Stimulated activated CD8-positive, alpha-beta memory T cell treated with anti-CD3 and anti-CD28 coated beads, Interleukin-2, amount 100 ng/mL, for 48 hours (primary cell): ENCODE measurements at places on chromosomes 5 and 9.

- no peak for DNase-seq
These were observed 9.2 kb downstream of the LHX2 start for GRCh38 chr9:124020520-124021384.

- no peak for DNase-seq
These were observed 5.7 kb downstream of the AGGF1 start for GRCh38 chr5:77035950-77036349.

GRCh38 chr9:16527573-16527972 lies 342.9 kb downstream of the BNC2 start:
- no peak for DNase-seq

DNA sequence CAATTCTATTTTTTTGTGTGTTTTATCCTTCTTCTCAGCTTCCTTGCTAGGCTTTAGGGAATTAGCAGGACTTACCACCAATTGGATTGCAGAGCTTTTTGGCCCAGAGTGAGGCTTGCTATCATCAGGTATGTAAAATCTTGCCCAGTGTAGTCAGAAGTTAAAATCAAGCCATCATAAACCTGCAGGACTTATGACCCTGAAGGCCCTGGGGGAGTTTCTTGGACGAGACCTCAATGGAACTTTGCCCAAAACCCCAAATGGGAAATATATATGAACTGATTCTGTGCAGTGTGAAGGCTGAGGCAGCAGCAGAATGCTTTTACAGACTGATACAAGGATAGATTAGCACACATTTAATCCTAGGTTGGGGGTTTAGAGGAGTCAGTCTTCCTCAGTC lies 287.0 kb downstream of the SH3GL2 start:
- DNase-seq: no peak

DNA sequence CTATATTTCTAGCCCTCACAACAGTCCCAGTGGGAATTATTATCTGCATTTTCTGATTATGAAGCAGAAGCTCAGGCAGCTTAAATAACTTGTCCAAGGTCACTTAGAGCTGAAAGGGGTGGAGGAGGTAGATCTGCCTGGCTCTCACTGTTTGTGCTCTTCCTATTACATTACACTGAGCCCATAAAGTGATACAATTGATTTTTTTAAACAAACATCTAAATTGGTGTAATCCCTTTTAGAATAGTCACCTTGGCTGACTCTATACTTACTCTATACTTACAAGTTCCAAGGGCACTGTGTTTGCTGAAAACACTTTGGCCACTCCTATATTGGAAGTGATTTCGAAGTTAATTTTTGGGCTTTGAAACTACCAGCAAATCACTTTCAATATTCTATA lies 144.7 kb downstream of the APBA1 start:
- no peak for DNase-seq

GRCh38 chr9:131732636-131733289 lies 7.1 kb downstream of the RAPGEF1 start:
- no peak for DNase-seq

- DNase-seq: no peak
These were observed 1504.6 kb upstream of the WWC1 start for GRCh38 chr5:166786889-166787288.

GRCh38 chr9:137669261-137669672 lies 50.5 kb downstream of the EHMT1 start:
- no peak for DNase-seq

GRCh38 chr9:95007226-95007869 lies 280.8 kb downstream of the AOPEP start:
- no peak for DNase-seq

- no peak for DNase-seq
These were observed 1.1 kb downstream of the CTNND2 start for GRCh38 chr5:11903121-11903613.

DNA sequence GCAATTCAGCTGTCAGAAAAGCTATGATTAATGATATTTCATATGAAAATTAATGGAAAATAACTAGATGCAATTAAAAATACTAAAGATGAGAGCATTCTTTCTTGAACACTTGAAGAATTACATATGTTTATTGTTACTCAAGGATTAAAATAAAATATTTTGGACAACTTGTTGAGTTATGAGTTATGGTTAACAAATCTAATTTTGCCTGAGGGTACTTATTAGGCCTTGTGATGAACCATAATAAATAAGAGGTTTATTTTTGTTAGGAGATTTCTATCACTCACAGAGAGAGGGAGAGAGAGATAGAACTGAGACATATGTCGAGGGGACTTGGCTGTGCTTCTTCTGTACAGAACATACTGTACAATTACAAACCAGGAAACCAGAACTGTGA lies 183.7 kb downstream of the ISL1 start:
- no peak for DNase-seq

DNA sequence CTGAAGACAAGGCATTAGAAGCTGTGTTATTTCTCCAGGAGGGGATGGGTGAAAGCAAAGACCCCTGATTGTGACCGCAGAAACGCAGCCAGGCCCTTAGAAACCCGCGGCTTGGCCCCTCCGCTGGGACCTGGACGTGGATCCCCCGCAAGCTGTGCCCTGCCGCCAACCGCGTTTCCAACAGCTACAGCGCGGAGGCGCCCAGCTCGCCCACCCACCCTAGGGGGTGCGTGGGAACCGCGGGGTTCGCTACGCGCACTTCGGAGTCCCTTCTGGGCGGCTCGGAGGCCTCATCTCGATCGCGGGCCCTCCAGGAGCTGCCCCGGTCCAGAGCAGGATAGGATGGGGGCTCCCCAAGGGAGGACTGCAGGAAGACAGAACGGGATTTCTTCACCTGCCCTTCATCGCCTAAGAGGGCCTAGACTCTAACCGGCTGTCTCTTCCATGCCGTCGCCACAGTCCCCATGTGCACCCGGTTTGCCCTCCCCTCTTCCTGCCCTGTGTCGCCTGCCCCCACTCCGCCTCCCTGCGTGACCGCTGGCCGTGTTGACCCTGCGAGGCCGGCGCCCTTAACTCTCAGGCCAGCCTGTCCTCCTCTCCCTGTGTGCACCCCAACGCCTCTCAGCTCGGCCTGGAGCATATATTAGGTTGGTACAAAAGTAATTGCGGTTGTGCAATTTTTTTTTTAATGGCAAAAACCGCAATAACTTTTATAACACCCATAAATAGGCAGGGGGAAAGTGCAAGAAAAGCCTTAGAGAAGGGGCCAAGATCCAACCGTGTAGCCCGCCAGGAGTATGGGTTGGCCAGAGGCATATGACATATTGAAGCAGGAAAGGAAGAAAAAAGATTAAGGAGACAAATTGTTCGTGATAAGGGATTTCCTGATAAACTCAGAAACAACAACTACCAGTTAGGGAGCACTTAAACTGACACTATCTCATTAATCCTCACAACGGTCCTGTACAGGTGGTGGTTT lies 68.1 kb upstream of the FREM1 start:
- no peak for DNase-seq

DNA sequence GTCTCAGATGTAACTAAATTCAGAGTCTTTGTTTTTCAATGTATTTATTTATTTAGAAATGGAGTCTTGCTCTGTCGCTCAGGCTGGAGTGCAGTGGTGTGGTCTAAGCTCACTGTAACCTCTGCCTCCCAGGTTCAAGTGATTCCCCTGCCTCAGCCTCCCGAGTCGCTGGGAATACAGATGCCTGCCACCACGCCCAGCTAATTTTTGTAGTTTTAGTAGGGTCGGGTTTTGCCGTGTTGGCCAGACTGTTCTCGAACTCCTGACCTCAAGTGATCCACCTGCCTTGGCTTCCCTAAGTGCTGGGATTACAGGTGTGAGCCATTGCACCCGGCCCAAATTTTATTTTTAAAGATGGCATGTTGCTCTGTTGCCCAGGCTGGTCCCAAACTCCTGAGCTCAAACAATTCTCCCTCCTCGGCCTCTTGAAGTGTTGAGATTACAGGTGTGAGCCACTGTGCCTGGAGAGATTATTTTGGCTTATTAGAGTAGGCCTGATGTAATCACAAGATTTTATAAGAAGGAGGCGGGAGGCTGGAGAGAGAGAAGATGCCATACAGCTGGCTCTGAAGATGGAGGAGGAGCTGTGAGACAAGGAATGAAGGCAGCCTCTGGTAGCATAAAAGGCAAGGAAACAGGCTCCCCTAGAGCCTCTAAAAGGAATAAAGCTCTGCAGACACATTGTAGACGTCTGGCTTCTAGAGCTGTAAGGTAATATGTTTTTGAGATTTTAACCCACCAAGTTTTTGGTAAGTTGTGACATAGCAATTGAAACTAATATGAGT lies 12.9 kb upstream of the KLF9 start:
- DNase-seq: no peak

GRCh38 chr5:168872246-168872645 lies 293.1 kb upstream of the PANK3 start:
- DNase-seq: no peak

DNA sequence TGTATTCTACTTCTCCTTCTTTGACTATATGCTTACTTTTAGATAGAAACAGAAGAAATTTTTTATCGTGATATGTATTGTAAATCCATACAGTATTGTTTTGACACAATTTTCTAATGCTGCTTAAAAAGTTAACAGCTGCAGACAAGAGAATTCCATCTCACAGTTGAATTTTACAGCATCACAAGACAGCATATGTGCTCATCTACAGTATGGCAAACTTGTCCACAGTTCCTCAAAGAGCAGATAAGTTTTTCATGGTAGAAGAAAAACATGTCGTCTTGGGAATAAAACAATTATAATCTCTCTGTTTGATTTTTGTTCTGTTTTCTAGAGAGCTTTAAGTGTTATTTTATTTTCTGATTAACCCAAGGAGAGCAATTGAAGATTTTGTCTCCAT lies 438.5 kb upstream of the NUDT12 start:
- no peak for DNase-seq

GRCh38 chr9:128911529-128912035 lies 9.2 kb upstream of the PHYHD1 start:
- no peak for DNase-seq

DNA sequence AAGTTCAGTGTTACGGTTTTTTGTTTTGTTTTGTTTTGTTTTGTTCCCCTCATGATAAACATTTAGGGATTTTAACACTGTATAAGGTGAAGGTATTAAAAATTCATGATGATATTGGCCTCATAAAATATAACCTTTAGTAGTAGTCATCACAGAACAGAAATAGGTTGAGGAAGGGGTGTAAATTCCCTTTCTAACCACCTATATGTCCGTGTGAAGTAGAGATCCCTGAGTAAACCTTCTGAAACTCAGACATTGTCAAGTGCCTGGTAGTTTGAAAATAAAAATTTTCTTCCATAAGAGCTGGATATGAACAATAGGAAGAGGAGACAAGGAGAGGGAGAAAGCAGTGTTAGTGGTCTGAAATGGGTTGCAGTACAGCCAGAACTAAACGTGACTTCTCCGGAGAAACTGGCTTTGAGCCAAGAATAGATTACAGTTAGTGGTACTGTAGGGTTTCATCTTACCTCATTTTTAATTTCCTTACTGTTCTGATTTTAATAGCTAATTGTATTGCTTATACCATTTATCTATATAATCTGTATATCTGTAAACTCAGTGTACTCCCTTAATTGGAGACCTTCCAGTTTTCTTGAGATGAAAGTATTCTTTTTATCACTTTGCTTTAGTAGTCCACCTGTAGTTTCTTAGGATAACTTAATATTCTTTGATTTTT lies 18.3 kb downstream of the UGCG start:
- DNase-seq: no peak

- DNase-seq: no peak
These were observed 348.2 kb downstream of the IRX1 start for GRCh38 chr5:3943859-3944258.

- no peak for DNase-seq
These were observed 28.2 kb downstream of the ABCA1 start for GRCh38 chr9:104899759-104900247.

DNA sequence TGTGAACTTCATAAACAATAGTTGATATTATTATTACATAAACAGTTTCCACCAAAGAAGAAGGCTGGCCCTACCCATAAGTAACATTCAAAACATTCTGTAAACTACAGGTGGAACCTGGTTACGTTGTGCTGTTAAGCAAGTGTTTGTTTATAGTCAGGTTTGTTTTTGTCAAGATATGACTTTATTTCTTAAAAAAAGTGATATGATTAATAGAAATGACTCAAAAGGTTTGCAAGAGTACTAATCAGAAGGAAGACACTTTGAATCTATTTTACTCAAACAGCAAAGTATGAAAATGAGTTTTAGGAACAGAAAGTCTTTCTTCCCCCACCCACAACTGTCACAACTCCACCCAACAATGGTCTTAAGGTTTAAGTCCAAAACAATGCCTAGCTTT lies 220.8 kb downstream of the PLK2 start:
- no peak for DNase-seq

GRCh38 chr5:83857341-83857740 lies 136.7 kb upstream of the HAPLN1 start:
- no peak for DNase-seq

GRCh38 chr5:56123531-56124243 lies 109.4 kb downstream of the ANKRD55 start:
- DNase-seq: no peak

- DNase-seq: no peak
These were observed 59.3 kb downstream of the SLC46A2 start for GRCh38 chr9:112831281-112831851.

DNA sequence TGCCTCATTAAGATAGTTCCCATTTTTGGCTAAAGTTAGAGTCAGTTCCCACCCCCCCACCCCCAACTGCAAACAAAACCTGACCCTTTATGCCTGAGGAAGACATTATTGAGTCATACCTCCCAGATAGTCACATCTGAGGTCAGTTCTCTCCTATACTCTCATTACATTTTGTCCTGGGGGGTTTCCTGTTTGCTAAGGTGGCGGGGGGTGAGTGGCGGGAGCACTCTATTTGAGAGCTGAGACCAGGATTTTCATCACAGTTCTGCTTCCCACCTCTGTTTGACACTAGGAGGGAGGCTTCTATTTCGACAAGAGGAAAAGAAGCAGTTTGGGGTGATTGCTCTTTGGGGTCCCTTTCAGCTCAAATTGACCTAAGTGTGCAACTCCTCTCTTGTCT lies 59.4 kb upstream of the ICE1 start:
- no peak for DNase-seq

- DNase-seq: no peak
These were observed 171.7 kb downstream of the TTLL11 start for GRCh38 chr9:121921444-121921843.

GRCh38 chr9:110048976-110049698 lies 158.8 kb downstream of the C9orf152 start:
- no peak for DNase-seq

DNA sequence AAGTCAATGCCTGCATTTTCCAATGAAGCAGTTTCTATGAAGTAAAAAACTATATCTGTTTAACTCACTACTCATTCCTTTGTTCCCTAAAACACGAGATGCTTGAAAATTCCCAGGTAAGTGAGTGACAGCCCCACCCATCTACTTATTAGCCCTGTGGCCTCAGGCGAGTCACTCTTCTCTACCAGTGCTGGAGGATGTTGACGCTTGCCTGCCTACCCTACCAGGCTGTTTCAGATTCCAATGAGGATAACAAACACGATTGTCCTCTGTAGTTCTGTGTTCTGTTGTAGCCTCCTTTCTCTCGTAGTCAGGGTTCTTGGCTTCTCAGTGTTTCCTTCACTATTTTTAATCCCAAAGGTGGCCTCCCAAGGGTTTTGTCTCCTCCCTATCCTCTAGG lies 388.8 kb downstream of the KDM4C start:
- DNase-seq: no peak

GRCh38 chr5:89471115-89471514 lies 588.1 kb upstream of the MEF2C start:
- no peak for DNase-seq

GRCh38 chr5:52202256-52202655 lies 585.5 kb upstream of the ITGA1 start:
- DNase-seq: no peak
